Globus pallidus (tissue), 1 donor: ENCODE measurements at places on chromosomes 7 and 10.

DNA sequence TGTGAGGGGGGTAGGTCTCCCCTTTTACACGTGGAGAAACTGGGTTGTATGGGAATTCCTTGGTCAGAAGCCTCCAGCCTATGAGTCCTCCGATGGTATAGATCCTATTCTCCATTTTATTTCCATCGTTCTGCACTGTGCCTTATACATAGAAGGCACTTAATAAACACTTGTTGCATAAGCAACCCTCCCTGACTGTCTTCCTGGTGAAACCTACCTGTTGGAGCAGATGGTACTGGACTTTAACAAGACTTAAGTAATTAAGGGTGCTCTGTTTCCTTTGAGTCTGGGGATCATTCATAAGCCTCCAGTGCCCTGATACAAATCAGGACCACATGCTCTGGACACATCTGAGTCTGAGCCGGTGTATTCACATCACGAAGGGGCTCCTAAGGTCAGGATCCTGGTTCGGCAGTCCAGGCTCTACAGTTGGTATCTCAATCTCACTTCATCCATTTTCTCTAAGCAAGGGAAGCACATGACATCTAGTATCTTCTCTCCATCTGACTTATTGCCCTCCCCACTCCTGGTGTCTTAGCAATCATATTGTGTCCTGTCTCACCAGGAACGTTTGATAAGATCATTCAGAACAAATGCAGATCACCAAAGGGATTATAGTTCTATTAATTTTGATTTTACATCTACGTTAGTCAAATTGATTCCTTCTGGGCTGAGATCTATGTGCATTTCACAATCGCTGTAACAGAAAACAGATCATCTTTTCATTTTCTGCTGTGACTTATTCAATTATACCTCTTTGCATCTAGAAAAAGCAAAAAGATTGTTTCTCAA is 22.8 kb upstream of the EZH2 start:
- DNase-seq = no peak

- DNase-seq = peak; percentile 5
Measured at GRCh38 chr7:118657391-118658005, 433.0 kb downstream of the ANKRD7 start.

GRCh38 chr7:115146148-115146547 is 224.3 kb downstream of the MDFIC start:
- no peak for DNase-seq

GRCh38 chr10:86840498-86840897 is 84.1 kb downstream of the BMPR1A start:
- no peak for DNase-seq

DNA sequence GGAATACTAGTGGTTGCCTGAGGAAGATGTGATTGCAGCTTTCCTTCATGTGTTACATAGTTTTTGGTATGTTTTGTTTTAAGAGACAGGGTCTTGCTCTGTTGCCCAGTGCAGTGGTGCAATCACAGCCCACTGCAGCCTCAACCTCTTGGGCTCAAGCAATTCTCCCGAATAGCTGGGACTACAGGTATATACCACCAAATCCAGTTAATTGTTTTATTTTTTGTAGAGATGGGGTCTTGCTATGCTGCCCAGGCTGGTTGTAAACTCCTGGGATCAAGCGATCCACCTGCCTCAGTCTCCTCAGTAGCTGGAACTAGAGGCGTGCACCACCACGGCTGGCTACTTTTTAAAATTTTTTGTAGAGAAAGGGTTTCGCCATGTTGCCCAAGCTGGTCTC is 79.1 kb upstream of the TMEM248 start:
- no peak for DNase-seq

DNA sequence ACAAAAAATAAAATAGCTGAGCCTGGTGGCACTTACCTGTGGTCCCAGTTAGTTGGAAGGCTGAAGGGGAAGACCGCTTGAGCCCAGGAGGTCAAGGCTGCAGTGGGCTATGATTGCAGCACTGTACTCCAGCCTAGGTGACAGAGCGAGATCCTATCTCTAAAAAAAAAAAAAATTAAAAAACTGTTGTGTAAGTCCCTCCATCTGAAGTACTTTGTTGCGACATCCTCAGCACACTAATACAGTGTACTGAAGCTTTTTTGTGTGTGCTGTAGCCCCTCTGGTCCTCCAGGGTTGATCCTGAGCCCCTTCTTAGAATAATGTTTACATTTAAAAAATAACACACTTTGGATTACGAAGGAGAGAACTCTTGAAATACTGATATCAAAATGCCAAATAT is 71.3 kb downstream of the PFKFB3 start:
- no peak for DNase-seq

DNA sequence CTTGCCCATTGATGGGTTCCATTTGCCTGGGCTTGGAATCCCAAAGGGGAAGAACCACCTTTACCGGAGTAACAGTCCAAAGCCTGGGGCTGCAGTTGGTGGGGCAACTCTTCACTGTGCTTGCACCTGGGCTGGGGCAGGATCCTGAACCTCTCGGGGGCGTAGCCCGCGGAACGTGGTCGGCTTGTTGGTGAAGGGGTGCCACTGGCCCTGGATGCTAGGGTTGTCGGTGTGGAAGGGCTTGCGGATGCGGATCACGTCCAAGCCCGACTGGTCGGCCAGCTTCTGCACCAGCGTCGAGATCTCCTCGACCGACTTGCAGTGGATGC is 710 bp downstream of the MRPL43 start:
- DNase-seq = no peak

- no peak for DNase-seq
Measured at GRCh38 chr7:1312136-1313070, 79.7 kb downstream of the UNCX start.

GRCh38 chr10:127522298-127522697 is 26.8 kb upstream of the NPS start:
- DNase-seq = no peak

DNA sequence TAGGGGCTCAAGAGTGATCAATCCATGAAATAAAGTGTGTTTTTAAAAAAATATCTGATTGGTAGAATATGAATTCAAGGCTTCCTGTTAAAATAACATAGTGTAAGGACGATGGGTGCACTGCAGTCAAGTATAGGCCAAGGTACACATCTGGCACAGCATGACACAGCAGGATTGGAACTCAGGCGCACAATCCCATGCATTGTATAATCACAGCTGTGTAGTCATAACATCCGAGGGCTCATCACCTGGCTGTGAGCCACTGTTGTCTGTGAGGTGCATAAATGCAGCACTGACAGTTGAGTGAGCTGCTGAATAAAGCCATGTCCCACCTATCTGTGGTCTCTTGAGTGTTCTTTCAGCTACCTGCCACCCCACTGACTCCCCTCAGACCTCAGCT is 142.3 kb upstream of the HPS1 start:
- peak; percentile 40 for DNase-seq

DNA sequence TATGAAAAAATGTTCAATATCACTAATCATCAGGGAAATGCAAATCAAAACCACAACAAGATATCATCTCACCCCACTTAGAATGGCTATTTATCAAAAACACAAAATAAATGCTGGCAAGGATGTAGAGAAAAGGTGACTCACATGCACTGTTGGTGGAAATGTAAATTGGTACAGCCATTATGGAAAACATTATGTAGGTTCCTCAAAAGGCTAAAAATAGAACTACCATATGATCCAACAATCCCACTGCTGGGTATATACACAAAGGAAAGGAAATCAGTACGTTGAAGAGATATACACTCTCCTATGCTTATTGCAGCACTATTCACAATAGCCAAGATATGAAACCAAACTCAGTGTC is 50.2 kb downstream of the CDK1 start:
- DNase-seq = no peak

DNA sequence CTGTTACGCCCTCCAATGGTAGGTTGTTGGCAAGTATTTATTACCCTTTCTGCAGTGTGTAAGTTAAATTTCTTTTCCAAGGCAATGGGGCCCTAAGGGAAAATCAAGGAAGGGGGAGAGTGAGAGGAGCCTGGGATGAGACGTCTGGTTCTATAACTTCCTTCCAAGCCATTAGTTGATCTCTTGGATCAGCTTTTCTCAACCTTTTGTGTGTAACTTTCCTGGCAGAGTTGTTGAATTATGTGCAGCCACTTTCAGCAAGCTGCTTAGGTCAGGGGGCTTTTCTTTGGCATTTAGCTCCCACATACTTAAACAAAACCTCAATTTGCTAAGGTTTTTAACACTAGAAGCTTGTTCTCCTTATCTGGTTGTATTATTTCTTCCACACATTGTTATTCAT is 127.1 kb downstream of the NXPH1 start:
- no peak for DNase-seq

DNA sequence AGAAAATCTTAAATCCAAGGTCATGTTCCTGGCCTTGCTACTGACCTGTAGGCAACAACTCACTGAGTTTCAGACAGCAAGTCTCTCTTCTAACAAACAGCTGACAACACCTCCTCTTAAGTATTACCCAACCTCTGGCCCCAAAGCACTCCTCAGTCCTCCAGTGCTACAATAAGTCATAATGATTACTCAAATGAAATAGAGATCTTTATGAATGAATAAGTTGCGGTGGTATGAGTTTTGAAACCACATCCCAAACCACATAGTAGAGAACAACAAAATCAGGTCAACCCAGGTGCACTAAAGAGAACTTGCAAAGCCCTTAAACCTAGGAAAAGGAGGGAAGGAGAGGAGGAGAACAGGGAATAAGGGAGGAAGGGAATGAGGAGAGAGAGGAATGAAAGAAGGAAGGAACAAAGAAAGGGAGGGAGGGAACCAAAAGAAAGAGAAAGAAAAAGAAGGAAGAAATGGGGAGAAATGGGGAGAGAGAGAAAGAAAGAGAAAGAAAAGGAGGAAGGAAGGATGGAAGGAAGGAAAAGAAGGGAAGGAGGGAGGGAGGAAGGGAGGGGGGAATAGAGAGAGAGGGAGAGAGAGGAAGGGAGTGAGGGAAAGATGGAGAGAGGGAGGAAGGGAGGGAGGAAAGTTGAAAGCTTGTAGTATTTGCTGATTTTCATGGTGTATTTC is 142.8 kb upstream of the CALCR start:
- DNase-seq = no peak

- DNase-seq = no peak
Measured at GRCh38 chr10:92542458-92542857, 31.4 kb downstream of the IDE start.

GRCh38 chr7:15703732-15704131 is 17.2 kb upstream of the MEOX2 start:
- DNase-seq = no peak

DNA sequence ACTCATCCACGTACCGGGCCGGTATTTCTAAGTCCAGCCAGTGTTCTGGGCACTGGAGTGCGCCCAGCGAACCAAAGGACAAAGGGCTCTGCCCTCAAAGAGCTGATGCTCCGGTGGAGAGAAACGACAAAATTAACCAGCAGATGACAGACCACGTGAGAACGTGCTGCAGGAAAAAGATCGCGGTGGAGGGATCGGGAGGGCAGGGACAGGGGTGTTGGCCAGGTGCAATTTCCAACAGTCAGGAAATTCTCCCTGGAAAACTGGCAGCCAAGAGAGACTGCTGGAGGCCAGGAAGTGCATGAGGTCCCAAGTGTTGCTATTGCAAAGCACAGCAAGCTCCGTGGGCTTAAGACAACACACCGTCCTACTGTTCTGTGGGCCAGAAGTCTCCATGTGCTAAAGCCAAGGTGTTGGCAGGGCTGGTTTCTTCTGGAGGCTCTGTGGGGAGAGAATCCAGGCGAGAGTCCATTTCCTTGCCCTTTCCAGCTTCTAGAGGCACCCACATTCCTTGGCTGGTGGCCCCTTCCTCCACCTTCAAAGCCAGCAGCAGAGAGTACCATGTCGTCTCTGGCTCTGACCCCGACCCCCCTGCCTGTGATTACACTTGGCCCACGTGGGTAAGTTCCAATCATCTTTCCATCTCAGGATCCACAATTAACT is 21.3 kb upstream of the AMZ1 start:
- DNase-seq = no peak

DNA sequence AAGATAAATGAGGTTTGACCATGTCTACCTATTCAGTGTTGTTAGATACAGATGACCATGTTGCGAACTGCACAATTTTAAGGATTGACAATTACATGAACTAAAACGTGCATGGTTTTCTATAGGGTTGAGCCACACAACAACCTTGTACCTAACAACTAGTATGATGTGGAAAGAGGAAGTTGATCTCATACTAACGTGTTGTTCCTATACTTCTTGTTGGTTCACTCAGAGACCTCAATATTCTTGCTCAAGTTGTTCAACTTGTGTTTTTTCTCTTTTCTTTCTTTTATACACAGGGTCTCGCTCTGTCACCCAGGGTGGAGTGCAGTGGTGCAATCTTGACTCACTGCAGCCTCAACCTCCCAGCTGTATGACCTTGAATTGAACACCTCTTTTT is 6.1 kb upstream of the KEL start:
- no peak for DNase-seq

- DNase-seq = no peak
Measured at GRCh38 chr10:34147641-34148304, 667.3 kb downstream of the PARD3 start.

DNA sequence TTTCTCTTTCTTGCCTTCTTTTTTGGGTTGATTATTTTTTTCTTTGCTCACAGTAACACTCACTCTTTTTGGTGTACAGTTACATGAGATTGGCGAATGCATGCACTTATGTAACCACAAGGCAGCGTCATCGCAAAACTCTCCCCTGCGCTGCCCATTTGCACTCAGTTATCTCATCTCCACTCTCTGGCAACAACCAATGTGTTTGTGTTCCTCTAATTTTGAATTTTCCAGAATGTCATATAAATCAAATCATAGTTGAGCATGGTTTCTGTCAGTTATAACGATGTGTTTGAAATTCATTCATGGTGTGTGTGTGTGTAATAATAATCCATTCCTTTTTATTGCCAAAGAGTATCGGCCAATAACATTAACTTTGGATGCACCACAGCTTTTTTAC is 23.0 kb upstream of the IGFBP3 start:
- no peak for DNase-seq
